Caki2 (cell line): ENCODE measurements at places on chromosomes 1 and 21. TPM values are rescaled to one million over a fixed set of nuclear protein-coding genes. Genes with fewer than 3 reads are reported as not detected.

The HSD3B2 gene
- total RNA-seq, result not detected in 2 replicates

The SETD4 gene
- total RNA-seq, result 18.1 and 26.4 TPM in 2 replicates

The OPTC gene
- total RNA-seq, result not detected in 2 replicates

The CXADR gene
- 5.3 and 11.5 TPM in 2 replicates for total RNA-seq

The RNU1-1 gene
- not detected in 2 replicates for total RNA-seq

The MFSD2A gene
- total RNA-seq, result 5.7 and 6.6 TPM in 2 replicates

The AMY1B gene
- total RNA-seq, result not detected in 2 replicates

The THAP3 gene
- total RNA-seq, result 32.9 and 44.6 TPM in 2 replicates

- DNase-seq, result no peak
These were observed 21.0 kb downstream of the VASH2 start for GRCh38 chr1:212971312-212971711.

GRCh38 chr1:232377494-232377770 lies 252.5 kb downstream of the SIPA1L2 start:
- no peak for DNase-seq

DNA sequence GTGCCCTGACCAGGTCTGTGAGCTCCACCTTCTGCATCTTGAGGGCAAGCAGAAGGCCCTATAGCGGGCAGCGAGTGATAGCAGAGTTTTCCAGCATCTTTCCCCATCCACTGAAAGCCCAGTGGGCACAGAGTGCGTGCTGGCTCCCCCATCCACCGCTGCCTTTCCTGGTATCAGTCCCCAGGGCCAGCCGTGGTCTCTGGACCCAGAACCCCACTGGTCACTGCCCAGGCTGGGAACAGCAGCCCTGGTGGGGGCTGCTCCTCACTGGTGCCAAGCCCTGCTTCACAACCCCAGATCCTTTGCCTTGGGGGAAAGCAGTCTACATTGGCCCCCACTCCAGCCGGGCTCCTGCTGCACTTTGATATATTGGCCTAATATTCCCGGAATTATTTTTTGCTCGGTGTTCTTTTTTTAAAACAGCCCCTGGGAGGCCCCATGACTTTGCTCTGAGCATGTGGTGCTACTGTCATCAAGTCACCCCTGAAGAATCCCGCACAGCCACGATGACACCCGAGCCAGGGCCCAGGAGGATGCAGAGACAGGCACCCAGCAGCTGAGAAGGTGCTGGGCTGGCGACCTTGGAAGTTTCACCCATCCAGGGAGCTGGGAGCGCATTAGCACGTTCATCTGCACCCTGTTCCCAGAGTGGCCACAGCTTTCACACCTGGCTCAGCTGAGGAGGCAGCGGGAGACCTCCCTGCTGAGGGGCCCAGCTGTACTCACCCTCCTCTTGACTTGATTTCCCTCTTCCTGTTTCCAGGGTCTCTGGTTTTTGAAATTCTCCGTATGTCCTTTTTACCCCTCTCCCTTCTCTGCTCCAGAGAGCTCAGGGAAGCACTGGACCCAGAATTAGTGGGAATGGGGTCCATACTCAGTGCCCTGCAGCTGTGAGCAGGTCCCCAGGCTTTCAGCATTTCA lies 56.9 kb downstream of the KLHDC7A start:
- DNase-seq, result no peak

- no peak for DNase-seq
These were observed 368.6 kb downstream of the USH2A start for GRCh38 chr1:216054600-216054999.

DNA sequence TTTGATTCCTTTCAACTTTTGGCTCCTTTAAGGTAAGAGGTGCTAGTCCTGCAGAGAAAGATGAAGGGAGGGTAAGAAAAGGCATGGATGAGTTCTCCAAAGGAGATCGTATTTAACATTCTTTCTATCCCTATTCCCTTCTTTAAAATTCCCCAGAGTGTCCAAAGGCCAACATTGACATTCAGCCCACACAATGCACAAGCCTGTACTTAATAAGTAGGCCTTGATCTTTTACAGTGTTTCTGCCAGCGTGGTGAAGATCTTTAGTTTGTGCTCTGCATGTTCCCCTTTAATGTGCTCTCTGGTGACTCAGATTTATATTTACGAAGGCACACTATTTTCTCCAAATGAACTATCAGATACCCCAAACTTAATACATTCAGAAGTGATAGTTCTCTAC lies 582.5 kb upstream of the RGS18 start:
- DNase-seq, result no peak

GRCh38 chr1:25428475-25429166 lies 2.1 kb upstream of the MACO1 start:
- no peak for DNase-seq

GRCh38 chr1:89894210-89895201 lies 73.7 kb downstream of the LRRC8D start:
- no peak for DNase-seq

DNA sequence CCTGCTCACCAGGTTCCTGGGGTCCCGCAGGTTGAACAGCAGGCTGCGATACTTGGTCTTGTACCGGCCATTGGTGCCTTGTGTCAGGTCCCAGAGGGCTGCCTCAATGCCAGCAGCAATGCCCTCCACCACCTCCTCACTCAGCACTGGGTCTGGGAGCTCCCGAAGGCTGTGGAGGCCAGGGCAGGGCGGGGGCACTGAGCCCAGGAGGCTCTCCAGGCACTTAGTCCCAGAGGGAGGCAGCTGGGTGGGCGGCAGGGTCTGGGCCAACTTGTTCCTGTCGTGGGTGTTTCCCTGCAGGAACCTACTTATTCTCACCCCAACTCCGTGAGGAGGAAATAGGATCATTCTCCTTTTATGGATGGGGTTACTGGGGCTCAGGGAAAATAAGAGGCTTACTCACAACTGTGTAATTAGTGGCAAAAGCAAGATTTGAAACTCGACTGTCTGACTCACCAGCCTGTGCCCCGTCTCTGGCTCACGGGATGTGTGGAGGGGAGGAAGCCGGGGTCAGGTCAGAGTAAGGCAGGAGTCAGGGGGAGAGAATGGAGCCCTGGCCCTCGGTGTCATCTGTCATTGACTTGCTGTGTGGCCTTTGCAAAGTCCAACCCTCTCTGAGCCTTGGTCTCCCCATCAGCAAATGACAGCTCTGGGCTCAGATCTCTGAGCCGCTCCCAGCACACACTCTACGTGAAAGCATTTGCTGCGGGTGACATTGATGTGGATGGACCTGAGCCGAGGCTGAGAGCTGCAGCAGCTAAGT lies 17.2 kb downstream of the SPOCD1 start:
- peak; percentile 51 for DNase-seq

DNA sequence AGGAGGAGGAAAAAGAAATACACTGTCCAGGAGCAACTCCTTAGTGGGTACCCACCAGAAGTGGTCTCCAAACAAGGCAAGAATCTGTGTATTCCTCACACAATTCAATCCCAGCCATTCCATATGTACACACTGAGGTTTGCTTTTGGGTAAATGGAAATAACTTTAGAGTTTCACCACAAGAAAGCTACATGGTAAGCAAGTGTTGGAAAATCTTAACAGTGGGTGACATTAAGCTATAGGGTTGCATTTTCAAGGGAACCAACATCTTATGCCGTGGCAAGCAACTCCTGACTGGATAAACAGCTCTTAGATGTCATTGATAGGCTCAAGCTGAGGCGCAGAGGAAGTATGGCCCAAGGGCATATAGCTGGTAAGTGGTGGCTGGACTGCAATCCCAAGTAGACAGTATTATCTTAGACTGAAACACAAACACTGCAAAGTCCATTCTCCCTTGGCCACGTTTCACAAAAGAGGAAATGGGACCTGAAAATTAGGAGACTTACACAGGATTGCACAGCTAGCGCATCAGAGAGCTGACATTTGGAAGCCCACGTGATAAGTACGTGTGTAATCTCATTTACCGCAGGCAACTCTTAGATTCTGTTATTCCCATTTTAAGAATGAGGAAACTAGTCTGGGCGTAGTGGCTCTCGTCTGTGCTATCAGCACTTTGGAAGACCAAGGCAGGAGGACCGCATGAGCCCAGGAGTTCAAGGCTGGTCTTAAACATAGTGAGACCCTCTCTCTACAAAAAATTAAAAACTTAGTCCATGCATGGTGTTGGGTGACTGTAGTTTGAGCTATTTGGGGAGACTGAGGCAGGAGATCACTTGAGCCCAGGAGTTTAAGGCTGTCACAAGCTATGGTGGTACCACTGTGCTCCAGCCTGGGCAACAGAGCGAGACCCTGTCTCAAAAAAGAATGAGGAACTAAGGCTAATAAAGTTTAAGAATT lies 4.0 kb upstream of the BRWD1 start:
- DNase-seq, result no peak
